ENCODE measurements at places on chromosomes 6 and 20.

DNA sequence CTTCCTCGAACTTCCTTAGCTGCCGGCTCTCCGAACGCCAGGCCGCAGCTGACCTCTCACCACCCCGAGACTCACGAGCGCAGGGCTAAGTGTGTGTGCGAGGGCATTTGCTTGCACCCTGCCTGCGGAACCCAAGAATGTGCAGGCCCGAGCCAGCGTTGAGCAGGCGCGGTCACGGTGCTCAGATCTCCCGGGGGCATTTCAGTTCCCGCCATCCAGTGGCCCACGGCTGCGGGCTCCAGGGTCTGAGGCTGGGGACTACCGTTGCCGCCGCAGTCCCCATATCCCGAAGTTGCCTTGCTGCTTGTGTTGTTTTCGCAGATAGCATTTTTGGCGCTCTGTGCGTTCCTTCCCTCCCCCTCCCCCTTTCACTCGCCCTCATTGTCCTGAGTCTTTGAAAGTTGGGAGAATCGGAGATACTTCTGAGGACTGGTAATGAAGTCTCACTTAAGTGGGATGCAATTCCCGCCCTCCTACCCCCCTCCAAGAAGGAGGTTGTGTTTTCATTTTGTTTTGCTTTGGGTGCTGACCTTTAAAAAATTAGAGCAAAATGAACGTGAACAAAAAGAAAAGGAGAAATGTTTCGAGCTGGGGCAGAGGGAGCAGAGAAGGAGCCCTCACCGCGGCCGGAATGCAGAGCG lies 1.7 kb downstream of the NR2E1 start:
- DNase-seq: peak; percentile 70

DNA sequence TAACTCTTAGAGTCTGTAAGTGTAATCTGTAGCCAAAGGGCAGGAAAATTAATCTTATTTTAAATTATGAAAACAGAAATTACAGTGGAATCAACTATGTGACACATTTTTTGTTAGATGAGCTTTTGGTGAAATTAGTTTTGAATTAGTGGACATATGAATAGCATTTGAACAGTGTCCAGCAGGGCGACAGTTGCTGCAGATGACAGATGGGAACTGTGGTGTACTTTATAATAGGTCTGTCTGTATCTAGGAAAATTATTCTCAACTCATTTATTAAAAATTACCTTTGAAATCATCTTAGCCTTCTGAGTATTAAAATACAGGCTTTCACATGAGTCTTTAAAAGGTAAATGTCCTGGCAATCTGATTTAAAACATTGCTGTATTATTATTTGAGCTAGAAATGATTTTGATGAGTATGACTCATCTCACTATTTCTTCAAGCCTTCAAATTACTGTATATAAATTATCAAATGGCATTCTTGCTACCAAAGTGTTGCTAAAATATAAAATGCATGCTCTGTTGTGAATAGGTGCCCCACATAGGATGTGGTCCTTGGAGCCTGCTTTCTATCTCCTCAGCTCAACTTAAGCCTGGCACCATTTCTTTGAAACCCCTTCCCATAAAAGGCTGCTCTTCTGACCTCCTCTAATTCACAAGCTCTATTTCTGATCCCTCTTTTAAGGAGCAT lies 150.4 kb downstream of the C6orf58 start:
- no peak for DNase-seq

DNA sequence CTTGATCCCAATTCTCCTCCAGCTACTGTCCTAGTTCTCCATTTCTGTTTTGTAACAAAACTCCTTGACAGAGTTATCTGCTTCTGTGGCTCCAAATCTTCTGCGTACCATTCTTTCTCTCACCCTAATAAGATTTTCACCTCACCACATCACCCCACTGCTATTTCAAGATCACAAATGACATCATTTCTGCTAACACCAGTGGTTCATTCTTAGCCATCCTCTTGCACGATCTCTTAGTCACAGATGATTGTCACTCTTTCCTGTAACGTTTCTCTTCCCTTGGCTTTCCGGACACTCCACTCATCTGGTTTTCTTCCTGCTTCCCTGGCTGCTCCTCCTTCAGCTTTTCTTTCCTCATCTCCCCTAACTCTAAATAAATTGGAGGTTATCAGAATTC lies 56.8 kb upstream of the FABP7 start:
- DNase-seq: no peak

GRCh38 chr20:53510262-53510661 lies 83.4 kb downstream of the ZNF217 start:
- no peak for DNase-seq

- no peak for DNase-seq
Observed at GRCh38 chr20:5491455-5491854, 174.7 kb upstream of the PROKR2 start.

GRCh38 chr6:23414051-23414445 lies 712.0 kb upstream of the NRSN1 start:
- DNase-seq: peak; percentile 23

DNA sequence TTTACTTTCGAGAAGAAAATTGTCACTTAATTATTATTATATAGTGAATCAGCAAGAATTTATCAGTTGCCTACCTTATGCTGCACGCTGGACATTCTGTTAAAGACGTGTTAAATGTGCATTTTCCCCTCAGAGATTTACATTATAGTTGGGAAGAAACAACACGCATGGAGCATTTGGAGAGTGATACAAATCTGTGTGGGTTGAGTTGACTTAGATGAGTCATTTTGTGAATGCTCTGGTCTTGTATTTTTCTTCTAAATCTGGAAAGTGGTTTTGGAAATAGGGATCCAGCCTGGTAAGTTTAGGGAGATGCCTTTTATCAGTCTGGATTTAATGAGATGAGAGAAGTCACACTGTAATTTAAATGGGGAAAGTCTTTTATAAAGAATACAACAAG lies 24.0 kb upstream of the SMIM26 start:
- DNase-seq: no peak

DNA sequence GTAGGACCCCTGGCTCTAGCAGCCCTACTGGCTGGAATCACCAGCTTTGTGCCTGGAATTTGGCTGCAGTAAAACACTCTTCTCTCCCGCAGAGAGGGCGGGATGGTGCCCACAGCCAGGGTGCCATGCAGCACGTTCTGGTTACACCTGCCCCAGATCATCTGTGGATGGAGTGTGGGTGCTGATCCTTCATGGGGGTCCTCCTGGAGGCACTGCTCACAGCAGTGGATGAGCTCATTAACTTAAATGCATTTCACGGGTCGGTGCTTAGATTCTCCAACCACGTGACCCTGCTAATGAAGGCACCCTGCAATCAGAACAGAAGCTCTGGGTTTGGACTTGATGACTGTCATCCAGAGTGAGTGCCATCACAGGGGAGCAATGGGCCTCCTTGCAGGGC lies 138.6 kb upstream of the AFDN start:
- DNase-seq: no peak

GRCh38 chr6:48027704-48028435 lies 83.1 kb downstream of the PTCHD4 start:
- no peak for DNase-seq

DNA sequence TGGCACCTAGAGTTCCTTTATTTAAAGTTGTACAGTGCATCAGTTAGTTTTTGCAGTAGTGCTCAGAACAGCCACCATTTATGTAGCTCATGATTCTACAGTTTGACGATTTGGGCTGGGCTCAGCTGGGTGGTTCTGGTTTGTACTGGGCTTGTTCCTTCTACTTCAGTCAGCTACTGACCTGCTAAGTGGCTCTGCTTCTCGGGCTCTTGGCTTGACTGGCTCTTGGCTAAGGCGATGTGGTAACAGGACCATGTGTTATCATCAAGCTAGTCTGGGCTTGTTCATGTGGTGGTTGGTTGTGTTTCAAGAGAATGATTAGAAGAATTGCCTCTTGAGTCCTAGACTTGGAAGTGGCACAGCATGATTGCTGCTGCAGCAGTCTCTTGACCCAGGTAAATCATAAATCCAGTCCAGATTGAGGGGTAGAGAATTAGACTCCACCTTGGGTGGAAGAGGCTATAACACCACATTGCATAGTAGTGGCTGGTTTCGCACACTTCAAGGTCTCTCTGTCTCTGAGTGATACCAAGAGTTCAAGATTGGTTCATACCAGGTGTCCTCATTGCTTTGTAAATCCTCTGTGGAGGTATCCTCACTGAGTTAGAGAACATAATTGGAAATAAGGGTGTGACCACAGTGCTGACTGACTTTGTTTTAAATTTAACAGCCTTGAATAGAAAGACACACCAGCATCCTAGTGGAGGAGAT lies 253.0 kb downstream of the ARID1B start:
- DNase-seq: no peak

DNA sequence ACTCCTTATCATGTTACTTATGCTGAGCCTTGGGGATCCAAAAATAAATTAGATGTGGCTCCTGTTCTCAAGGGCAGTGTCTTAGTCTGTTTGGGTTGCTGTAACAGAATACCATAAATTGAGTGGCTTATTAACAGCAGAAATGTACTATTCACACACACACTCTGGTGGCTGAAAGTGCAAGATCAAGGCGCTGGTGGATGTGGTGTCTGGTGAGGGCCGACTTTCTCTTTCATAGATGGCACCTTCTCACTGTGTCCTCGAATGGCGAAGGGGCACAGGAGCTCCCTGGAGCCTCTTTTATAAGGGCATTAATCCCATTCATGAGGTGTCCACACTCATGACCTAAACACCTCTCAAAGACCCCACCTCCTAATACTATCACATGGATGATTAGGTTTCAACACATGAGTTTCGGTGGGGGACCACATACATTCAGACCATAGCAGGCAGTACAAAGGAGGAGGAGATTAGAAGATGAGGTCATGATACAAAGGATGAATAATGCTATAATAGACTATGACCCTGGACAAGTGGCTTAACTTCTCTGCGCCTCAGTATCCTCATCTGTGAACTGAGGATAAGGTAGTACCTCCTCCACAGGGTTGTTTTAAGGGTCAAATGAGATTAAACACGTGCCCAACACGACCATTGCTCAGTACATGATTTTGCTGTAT lies 34.1 kb downstream of the RPP40 start:
- no peak for DNase-seq

DNA sequence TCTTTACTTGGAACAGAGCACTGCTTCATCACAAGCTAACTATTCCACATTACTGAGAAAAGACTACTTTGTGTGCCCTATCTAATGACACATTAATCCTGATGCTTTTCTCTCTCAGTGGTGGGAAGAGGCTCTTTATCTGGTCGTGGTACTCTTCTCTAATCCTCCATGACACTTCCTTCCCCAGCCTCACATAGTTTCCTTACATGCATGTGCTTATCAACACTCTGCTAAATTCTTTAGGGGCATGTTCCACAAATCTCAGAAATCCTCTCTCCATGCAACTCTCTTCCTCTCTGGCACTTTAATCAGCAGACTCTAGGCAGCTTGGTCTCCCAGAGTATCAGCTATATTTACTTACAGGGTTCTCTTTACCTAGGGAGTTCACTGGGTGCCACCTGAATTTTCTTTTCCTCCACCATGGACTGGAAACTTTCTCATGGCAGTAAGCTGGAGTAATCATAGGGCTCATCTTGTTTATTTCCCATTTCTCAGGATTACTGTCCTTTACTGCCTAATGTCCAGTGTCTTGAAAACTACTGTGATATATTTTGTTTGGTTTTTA lies 27.0 kb upstream of the SLC22A2 start:
- no peak for DNase-seq

DNA sequence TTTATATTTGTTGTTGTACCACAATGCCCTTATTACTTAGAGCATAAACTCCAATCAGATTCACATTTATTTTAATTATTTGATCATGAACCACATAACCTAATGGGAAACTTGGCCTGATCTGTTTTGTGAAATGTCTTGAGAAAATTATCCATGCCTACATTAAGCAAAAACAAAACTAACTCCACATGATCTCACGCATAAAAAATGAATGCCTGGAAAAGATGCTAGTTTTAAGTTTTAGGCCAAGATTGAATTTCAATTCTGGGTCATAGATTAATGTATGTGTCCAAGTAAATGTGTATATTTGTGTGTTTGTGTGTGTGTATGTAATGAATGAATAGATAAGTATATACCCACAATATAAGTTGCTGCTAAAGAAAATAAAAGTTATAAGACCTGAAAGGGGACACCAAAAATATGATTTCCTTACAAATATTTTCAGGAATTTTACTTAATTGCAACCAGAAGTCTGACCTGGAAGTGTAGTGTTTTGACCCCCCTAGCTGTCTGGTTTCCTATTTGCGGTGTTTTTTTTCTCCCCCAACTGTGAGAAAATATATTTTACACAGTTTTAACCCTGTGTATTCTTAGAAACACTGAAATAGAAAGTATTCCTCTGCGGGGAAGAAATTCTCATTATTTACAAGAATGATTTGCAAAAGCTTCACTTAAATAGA lies 97.2 kb downstream of the JAG1 start:
- no peak for DNase-seq

DNA sequence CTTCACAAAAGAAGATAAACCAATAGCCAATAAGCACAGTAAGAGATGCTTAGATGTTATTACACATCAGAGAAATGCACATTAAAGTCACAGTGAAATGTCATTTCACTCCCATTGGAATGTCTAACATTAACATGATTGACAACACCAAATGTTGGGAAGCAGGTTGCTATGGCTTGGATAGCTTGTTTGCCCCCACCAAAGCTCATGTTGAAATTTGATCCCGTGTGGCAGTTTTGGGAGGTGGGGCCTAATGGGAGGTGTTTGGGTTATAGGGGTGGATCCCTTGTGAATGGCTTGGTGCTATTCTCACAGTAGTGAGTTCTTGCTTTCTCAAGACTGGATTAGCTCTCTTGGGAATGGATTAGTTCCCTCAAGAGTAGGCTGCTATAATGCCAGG lies 44.8 kb downstream of the MRAP2 start:
- DNase-seq: no peak

GRCh38 chr6:165486183-165487137 lies 176.6 kb downstream of the PDE10A start:
- no peak for DNase-seq

DNA sequence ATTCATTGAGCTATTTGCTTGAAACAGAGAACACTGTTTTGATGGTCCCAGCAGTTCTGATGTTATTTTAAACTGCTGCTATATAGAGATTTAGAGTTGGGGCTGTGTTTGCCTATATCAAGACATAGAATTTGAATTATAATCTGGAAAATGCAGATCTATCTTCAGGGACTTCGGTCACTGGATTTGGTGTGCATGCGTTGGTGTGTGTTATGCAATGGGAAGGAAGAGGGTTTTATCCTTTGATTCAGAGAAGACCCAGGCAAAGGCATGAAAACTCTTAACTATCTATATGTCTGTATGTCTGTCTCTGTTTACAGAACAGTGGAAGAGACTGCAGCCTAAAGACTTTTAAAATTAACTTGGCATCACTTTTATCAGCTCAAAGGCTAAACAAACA lies 2.0 kb downstream of the ADGRB3 start:
- DNase-seq: no peak

DNA sequence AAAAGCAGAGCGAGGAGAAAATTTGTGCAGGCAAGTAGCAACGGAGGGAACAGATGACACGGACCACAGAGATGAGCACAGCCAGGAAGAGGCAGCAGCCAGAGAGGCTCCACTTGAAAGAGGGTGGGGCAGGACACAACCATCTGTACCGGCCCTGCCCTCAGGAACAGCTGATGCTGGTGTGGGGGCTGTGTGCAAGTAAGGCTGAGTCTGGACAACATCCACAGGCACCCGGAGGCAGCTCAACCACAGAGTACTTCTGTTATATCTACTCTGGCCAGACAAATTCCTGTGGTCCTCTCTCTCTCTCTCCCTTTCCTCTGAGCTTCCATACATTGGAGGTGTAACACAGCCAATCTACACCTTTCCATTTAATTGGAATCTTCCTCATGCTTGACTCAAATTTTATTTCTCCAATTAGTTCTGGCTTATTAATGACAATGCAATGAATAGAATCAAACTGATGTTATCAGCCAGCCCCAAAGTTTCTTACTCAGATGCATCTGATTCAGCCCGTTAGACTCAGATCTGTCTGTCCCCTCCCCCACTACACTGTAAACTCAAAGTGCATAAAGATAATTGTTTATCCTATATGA lies 24.9 kb downstream of the KIF13A start:
- DNase-seq: no peak

- DNase-seq: no peak
Observed at GRCh38 chr6:133333852-133334251, 92.7 kb downstream of the EYA4 start.

Data from right kidney (tissue), 9 donors.